Natural killer cell (primary cell): ENCODE measurements at places on chromosomes 5 and 9. TPM values are rescaled to one million over a fixed set of nuclear protein-coding genes. Genes with fewer than 3 reads are reported as not detected.
A peak's percentile ranks its signal among the peaks of the same experiment; 100 is the strongest.

- peaks cover 36% of the 10 kb centered on the region for H3K36me3 ChIP-seq
- peak overlapping the region; percentile 88 for H3K27ac ChIP-seq
- peak overlapping the region; percentile 62 for H3K4me3 ChIP-seq
- H3K4me1 ChIP-seq: peaks cover 27% of the 10 kb centered on the region
- H3K27me3 ChIP-seq: no peaks in the 10 kb centered on the region
Observed at GRCh38 chr5:68288707-68289134, 73.2 kb downstream of the PIK3R1 start.

GRCh38 chr9:92769286-92769685 lies 4.7 kb upstream of the BICD2 start:
- H3K4me3 ChIP-seq: no peak overlapping the region
- H3K27me3 ChIP-seq: no peaks in the 10 kb centered on the region
- no peaks in the 10 kb centered on the region for H3K36me3 ChIP-seq

DNA sequence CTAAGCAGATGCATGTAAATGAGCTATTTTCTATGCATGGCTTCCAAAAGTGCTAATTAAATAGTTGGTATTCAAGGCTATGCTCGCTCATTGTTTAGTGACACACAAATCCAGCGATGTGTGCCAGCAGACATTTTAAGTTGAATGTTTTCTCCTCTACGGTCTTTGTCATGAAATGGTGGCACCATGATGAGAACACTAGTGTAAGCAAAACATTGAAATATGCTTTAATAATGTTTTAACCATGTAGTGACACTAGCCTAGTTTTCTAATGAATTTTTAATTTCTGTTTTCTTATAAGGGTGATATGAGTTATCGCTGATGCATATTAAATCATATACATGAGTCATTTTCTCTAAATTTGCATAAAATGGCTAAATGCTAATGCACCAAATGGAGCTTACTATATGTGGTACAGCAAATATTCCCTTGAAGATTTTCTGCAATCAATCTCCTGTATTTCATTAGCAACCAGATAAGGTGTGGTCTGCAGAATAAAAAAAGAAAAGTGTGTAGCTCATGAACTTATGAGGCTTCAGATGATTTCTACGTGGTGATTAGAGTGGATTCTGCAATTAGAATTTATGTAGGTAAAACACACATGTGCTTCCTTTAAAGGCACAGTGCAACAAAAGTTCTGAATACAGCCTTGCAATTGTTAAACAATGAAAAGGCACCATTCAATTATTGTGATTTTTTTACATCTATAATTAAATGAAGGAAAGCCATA lies 226.6 kb downstream of the MEF2C start:
- no peaks in the 10 kb centered on the region for H3K36me3 ChIP-seq
- no peak for DNase-seq
- H3K27ac ChIP-seq: no peak overlapping the region
- H3K4me3 ChIP-seq: no peak overlapping the region
- H3K27me3 ChIP-seq: peaks cover 48% of the 10 kb centered on the region

OMD gene
- not detected for total RNA-seq

DNA sequence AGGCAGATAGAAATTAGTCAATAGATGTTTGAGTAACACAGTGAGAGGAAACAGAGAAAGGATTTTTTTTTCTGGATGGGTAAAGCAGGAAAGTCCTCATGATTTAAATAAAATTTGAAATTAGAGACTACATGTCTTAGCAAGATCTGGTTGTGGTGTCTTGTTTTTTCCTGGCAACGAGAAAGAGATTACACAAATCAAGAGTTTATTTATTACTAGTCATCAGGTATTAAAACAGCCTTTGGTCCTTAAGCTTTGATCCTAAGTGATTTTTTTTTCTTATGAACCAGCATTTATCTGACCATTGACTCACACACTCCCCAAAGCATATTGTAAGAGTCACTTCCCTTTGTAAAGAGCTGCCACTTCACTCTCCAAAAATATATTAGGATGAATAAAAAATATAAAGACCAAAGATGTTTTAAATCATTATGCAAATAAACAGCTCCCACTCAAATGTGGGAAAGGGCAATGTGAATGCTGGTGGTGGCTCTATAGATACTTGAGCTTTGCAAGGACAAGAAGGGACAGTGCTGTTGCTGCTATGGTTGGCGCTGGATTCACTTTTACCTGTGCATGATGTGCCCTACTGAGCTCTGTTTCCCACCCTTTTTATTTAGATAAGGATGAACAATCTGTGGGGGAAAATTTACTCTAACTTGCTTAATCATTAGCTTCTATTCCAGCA lies 1726.5 kb downstream of the MAT2B start:
- no peaks in the 10 kb centered on the region for H3K4me1 ChIP-seq
- H3K36me3 ChIP-seq: no peaks in the 10 kb centered on the region
- H3K27me3 ChIP-seq: no peaks in the 10 kb centered on the region
- DNase-seq: no peak

DNA sequence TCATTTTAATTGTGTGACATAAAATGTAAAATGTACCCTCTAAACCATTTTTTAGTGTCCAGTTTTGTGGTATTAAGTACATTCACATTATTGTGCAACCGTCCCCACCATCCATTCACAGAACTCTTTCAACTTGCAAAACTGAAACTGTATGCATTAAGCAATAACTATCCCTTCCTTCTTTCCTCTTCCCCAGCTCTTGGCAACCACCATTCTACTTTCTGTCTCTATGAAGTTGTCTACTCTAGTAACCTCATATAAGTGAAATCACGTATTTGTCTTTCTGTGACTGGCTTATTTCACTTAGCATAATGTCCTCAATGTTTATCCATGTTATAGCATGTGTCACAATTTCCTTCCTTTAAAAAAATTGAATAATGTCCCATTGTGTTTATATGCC lies 142.4 kb downstream of the C9orf152 start:
- no peak overlapping the region for H3K27ac ChIP-seq
- peaks cover 11% of the 10 kb centered on the region for H3K4me1 ChIP-seq
- no peak overlapping the region for H3K4me3 ChIP-seq
- H3K27me3 ChIP-seq: no peaks in the 10 kb centered on the region

- H3K4me3 ChIP-seq: no peak overlapping the region
- no peaks in the 10 kb centered on the region for H3K4me1 ChIP-seq
- H3K27ac ChIP-seq: no peak overlapping the region
- no peaks in the 10 kb centered on the region for H3K36me3 ChIP-seq
- no peak for DNase-seq
Observed at GRCh38 chr5:152883066-152883775, 478.1 kb upstream of the NMUR2 start.

DNA sequence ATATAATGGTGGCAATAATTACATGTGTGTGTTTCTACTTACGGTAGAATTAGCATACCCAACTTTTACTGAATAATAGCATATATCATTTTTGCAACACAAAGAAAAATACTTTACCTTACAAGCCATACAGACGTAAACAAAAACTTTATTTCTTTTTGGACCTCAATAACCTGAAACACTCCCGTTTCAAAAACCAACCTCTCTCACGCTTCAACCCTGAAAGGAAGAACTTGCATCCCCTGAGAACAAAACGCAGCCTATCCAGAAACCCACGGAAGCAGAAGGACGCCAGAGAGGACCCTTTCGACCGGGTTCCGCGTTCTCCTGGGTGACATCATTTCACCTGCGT lies at the start of gene RNF38:
Gene RNF38, minus strand, starts transcription at position 290 of the 352 bp plus-strand sequence. Its CDS starts 161 bp downstream, at position 129.
- H3K4me3 ChIP-seq: peak within 1 kb of the TSS; percentile 77
- H3K27me3 ChIP-seq: no peaks in the 10 kb centered on the region
- peaks cover 2% of the 10 kb centered on the region for H3K36me3 ChIP-seq
- peaks cover 5% of the 10 kb centered on the region for H3K4me1 ChIP-seq
- DNase-seq: peak; percentile 84

NOL6 gene
- total RNA-seq: 42.2 TPM

ARL10 gene
- total RNA-seq: 6.7 TPM

PRSS3 gene
- total RNA-seq: not detected

KIF4B gene
- total RNA-seq: not detected

IFNB1 gene
- total RNA-seq: not detected

- H3K27me3 ChIP-seq: peaks cover 2% of the 10 kb centered on the region
- H3K36me3 ChIP-seq: no peaks in the 10 kb centered on the region
- no peaks in the 10 kb centered on the region for H3K4me1 ChIP-seq
- no peak for DNase-seq
- no peak overlapping the region for H3K4me3 ChIP-seq
- H3K27ac ChIP-seq: no peak overlapping the region
Observed at GRCh38 chr9:72480921-72481320, 40.5 kb upstream of the TMC1 start.

QRFP gene
- total RNA-seq: not detected

ZDHHC11 gene
- total RNA-seq: 2.2 TPM

- H3K4me1 ChIP-seq: peaks cover 99% of the 10 kb centered on the region
- H3K27me3 ChIP-seq: no peaks in the 10 kb centered on the region
- H3K36me3 ChIP-seq: peaks cover 16% of the 10 kb centered on the region
- DNase-seq: peak; percentile 36
- no peak overlapping the region for H3K4me3 ChIP-seq
- H3K27ac ChIP-seq: peak overlapping the region; percentile 85
Observed at GRCh38 chr5:132472431-132472830, 18.1 kb downstream of the IRF1 start.

- no peak overlapping the region for H3K27ac ChIP-seq
- H3K4me1 ChIP-seq: no peaks in the 10 kb centered on the region
- no peaks in the 10 kb centered on the region for H3K36me3 ChIP-seq
- H3K27me3 ChIP-seq: no peaks in the 10 kb centered on the region
Observed at GRCh38 chr9:101148344-101148743, 119.8 kb downstream of the PLPPR1 start.

- H3K27me3 ChIP-seq: peaks cover 9% of the 10 kb centered on the region
- DNase-seq: no peak
- H3K4me3 ChIP-seq: no peak overlapping the region
- no peaks in the 10 kb centered on the region for H3K36me3 ChIP-seq
- H3K27ac ChIP-seq: no peak overlapping the region
Observed at GRCh38 chr5:181124526-181124925, 6.4 kb downstream of the OR2V1 start.

CDC20B gene
- not detected for total RNA-seq

DNA sequence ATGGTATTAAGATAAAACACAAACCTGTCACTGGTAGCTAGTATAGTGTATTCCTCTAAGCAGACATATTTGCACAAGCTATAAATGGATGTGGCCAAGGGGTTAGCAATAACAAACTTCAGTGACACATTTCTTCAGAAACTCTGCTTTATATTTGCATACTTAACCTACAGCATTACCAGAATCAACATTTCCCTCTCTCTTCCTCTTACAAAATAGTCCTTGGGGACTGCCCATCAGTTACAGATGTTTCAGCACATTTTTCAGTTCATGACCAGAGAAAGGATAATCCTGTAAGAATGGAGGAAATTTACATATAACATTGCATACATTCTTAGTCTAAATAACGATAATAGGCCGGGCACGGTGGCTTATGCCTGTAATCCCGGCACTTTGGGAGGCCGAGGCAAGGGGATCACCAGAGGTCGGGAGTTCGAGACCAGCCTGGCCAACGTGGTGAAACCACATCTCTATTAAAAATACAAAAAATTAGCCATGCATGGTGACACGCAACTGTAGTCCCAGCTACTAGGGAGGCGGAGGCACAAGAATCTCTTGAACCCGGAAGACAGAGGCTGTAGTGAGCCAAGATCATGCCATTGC lies 25.3 kb upstream of the SLC1A1 start:
- H3K4me3 ChIP-seq: no peak overlapping the region
- DNase-seq: no peak
- no peak overlapping the region for H3K27ac ChIP-seq
- no peaks in the 10 kb centered on the region for H3K36me3 ChIP-seq
- peaks cover 4% of the 10 kb centered on the region for H3K27me3 ChIP-seq
- no peaks in the 10 kb centered on the region for H3K4me1 ChIP-seq

HAUS6 gene
- 18.3 TPM for total RNA-seq

C5orf47 gene
- not detected for total RNA-seq

CHD1 gene
- 117 TPM for total RNA-seq

- H3K4me1 ChIP-seq: no peaks in the 10 kb centered on the region
- H3K4me3 ChIP-seq: no peak overlapping the region
- H3K27ac ChIP-seq: no peak overlapping the region
- no peak for DNase-seq
Observed at GRCh38 chr9:106707738-106708474, 155.1 kb upstream of the ZNF462 start.

- no peak overlapping the region for H3K4me3 ChIP-seq
- no peaks in the 10 kb centered on the region for H3K36me3 ChIP-seq
- no peaks in the 10 kb centered on the region for H3K4me1 ChIP-seq
- no peak overlapping the region for H3K27ac ChIP-seq
- no peaks in the 10 kb centered on the region for H3K27me3 ChIP-seq
Observed at GRCh38 chr5:121055586-121055985, 591.5 kb downstream of the PRR16 start.

GRCh38 chr9:73152953-73153352 lies 1.3 kb downstream of the ANXA1 start:
- DNase-seq: no peak
- H3K4me1 ChIP-seq: peaks cover 19% of the 10 kb centered on the region
- H3K27me3 ChIP-seq: no peaks in the 10 kb centered on the region
- peak overlapping the region; percentile 76 for H3K27ac ChIP-seq

- no peak overlapping the region for H3K27ac ChIP-seq
- no peak overlapping the region for H3K4me3 ChIP-seq
- H3K36me3 ChIP-seq: no peaks in the 10 kb centered on the region
- peaks cover 60% of the 10 kb centered on the region for H3K27me3 ChIP-seq
Observed at GRCh38 chr5:51385216-51385615, 2.0 kb downstream of the ISL1 start.

GRCh38 chr5:142587354-142587965 lies 98.4 kb downstream of the FGF1 start:
- H3K27me3 ChIP-seq: peaks cover 4% of the 10 kb centered on the region
- H3K27ac ChIP-seq: no peak overlapping the region
- no peaks in the 10 kb centered on the region for H3K36me3 ChIP-seq
- H3K4me3 ChIP-seq: no peak overlapping the region
- no peaks in the 10 kb centered on the region for H3K4me1 ChIP-seq

DNA sequence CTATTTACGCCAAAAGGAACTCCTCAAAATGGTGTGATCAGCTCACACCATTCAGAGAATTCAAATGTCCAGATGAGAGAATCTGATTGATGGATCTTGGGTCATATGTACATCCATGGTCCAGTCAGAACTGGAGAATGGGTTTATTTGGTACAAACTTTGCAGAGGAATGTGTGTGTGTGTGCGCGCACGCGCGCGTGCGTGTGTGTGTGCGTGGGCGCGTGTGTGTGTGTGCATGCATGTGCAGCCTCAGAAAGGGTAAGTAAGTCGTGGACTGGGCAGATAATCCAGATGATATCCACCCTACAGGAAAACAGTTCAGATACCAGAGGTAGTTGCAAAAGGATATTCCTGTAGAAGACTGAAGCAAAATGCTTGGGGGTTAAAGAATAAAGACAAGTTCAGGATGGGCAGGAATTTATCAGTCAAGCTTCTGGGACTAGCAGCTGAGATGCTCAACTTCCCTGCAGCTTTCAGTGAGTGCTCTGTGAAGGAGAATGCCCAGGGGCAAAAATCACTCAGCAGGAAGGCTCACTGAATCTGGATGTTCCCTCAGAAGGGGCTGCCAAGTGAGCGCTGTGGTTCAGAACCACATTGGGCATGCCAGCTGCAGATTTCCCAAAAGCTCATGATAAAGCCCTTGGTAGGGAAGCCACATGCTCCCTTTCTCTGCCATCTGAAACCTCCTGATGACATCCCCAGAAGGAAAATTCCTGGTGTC lies 440.5 kb upstream of the SGCD start:
- H3K4me3 ChIP-seq: no peak overlapping the region
- H3K4me1 ChIP-seq: no peaks in the 10 kb centered on the region

GRCh38 chr5:125868036-125868435 lies 555.2 kb upstream of the GRAMD2B start:
- H3K36me3 ChIP-seq: no peaks in the 10 kb centered on the region
- H3K27ac ChIP-seq: no peak overlapping the region
- no peak for DNase-seq
- no peak overlapping the region for H3K4me3 ChIP-seq
- H3K27me3 ChIP-seq: no peaks in the 10 kb centered on the region
